Psoas muscle (tissue), 8 donors: ENCODE measurements at places on chromosomes 5 and 9. TPM values are rescaled to one million over a fixed set of nuclear protein-coding genes. Genes with fewer than 3 reads are reported as not detected.

Gene CCDC183
- 0.08 TPM for polyA plus RNA-seq

- H3K27ac ChIP-seq: no peak overlapping the region
- no peak for DNase-seq
- no peaks in the 10 kb centered on the region for H3K27me3 ChIP-seq
Measured at GRCh38 chr5:58875599-58875998, 292.7 kb downstream of the RAB3C start.

Gene PCDHB4
- polyA plus RNA-seq: 0.31 TPM

DNA sequence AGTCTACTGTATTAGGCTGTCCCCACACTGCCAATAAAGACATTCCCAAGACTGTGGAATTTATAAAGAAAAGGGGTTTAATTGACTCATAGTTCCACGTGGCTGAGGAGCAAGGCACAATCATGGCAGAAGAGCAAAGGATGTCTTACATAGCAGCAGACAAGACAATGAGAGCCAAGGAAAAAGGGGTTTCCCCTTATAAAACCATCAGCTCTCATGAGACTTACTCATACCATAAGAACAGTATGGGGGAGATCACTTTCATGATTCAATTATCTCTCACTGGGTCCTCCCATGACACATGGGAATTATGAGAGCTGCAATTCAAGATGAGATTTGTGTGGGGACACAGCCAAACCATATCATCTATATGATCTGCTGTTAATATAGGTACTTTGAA, 14.8 kb upstream of the FSTL4 start:
- no peak overlapping the region for H3K27ac ChIP-seq
- H3K36me3 ChIP-seq: no peaks in the 10 kb centered on the region
- H3K27me3 ChIP-seq: peaks cover under 1% of the 10 kb centered on the region
